NCI-H524 (cell line): ENCODE measurements at places on chromosomes 5 and 9.
A peak's percentile ranks its signal among the peaks of the same experiment; 100 is the strongest.

DNA sequence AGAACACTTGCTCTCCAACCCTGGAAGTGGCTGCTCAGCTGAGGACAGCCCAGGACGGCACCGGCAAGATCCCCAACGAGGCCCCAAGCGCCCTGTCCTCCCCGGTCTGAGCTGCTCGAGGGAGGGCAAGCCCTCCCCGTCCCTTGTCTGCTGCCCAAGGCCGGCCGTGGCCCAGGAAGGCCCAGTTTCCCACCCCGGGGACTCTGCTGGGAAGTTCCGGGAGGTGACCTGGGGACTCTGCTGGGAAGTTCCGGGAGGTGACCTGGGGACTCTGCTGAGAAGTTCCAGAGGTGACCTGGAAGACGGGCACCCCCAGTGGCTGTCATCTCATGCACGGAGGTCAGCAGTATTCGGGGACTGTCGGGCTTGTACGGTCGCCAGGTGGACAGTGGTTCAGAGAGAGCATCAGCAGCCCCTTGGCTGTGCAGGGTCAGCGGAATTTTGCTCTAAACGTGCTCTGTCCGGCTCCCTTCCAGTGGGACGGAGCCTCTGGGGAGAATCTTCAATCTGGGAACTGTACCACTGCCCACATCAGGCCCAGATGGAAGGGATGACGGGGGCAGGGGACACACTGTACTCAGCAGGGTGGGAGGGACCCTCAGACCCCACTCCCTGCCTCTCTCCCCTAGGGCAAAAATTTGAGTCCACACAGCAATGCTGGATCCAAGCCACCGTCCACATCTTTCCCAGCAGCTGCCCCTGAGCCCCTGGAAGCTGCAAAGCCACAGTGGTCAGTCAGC lies 7.2 kb downstream of the NACC2 start:
- no peak for DNase-seq

- DNase-seq, result no peak
Observed at GRCh38 chr5:135308245-135308644, 90.8 kb downstream of the MACROH2A1 start.

GRCh38 chr9:96587338-96588315 lies 32.0 kb downstream of the CDC14B start:
- no peak for DNase-seq

DNA sequence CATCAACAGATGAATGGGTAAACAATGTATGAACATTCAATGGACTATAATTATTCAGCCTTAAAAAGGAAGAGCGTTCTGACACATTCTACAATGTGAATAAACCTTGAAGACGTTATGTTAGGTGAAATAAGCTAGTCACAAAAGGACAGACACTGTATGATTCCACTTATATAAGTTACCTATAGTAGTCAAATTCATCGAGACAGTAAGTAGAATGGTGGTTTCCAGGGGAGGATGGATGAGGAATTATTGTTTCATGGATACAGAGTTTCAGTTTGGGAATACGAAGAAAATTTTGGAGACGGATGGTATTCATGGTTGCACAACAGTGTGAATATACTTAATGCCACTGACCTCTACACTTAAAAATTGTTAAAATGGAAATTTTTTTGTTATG lies 216.4 kb downstream of the CACNA1B start:
- DNase-seq, result no peak

GRCh38 chr9:2234371-2234893 lies 219.3 kb downstream of the SMARCA2 start:
- DNase-seq, result peak; percentile 98

DNA sequence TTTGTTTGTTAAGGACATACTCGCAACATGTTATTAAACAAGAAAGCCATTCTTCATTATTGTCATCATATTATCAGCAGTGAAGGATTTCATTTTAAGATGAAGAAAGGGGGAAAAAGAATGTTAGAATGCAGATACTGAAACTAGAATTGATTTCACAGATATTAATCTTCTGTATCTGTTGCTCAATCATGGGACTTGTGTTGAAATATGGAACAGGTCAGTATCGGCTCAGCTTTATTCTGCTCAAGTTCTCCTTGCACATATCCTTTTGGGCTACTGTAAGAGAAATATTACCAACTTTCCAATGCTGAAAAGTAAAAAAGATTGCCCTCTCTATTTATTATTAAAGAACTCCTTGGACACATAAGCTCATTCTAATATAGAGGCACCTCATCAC lies 13.8 kb upstream of the ANXA1 start:
- DNase-seq, result no peak

DNA sequence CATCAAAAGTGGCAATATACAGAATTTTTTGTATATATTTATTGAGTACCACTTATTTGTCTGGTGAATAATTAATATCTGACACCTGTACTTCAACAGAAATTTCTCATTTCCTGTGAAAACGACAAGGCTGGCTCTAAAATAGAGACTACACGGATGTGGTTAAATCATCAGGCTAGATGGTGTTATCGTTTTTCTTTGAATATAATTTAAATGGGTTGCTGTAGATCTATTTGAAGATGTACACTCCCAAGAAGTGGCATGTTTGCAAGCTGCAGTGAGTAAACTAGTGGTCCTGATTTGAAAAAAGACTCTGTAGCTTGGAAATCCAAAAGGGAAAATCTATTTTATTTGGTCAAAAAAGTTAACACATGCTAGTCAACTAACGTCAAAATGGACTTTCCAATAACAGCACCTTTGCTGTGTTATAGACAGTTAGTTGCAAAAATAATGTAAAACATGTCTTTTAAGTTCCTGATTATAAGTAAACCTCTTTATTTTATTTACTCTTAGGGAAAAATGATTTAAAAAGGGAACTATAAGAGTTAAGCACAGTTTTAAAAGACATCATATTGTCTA lies 13.8 kb downstream of the ST8SIA4 start:
- no peak for DNase-seq

- DNase-seq, result no peak
Observed at GRCh38 chr9:97809666-97810344, 43.2 kb upstream of the FOXE1 start.

DNA sequence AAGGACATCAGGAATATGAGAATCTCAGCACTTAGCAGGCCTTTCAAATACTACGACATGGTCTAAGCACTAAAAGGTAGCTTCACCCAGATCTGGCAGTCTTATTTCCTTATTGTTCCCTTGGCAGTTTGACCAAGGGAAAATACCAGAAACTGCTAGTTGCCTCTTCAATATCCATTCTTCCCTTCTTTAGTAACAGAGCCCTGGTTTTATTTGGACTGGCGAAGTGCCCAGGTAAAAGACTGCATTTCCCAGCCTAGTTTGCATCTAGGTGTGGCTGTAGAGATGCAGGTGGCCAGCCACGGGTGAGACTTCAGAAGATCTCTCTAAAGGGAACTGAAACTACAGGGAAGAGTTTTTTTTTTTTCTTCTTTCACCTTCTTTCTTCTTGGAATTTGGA lies 21.6 kb downstream of the DMRT2 start:
- no peak for DNase-seq

GRCh38 chr5:464843-465590 lies 22.0 kb downstream of the EXOC3 start:
- no peak for DNase-seq

GRCh38 chr9:77038281-77039036 lies 19.0 kb downstream of the FOXB2 start:
- DNase-seq, result no peak

DNA sequence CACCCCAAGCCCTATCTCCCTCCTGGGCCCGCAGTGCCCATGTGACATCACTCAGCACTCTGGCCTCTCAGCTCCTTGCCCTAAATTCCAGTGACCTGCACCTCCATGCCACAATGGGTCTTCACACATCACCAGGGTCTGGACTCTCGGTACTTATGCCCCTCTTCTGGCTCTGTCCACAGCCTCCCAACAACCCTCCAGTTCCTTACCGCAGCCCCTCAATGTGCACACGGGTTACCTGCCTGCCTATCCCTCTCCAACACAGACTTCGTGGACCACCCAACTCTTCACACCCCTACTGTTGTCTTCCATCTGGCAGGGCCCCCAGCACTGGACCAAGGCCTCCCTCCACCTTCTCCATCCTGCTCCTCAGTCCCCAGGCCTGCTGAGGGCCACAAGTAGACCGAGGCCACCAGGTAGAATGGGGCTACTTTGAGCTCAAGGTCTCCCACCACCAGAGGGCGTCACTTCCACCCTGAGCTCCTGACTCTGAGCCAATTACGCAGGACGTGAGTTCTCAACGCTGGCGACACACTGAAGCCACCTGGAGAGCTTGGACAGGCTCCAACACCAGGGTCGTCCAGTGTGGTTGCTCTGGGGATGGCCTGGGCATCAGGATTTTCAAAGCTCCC lies 172.1 kb downstream of the GABBR2 start:
- DNase-seq, result no peak

GRCh38 chr5:81409896-81410295 lies 16.0 kb upstream of the ACOT12 start:
- DNase-seq, result no peak

DNA sequence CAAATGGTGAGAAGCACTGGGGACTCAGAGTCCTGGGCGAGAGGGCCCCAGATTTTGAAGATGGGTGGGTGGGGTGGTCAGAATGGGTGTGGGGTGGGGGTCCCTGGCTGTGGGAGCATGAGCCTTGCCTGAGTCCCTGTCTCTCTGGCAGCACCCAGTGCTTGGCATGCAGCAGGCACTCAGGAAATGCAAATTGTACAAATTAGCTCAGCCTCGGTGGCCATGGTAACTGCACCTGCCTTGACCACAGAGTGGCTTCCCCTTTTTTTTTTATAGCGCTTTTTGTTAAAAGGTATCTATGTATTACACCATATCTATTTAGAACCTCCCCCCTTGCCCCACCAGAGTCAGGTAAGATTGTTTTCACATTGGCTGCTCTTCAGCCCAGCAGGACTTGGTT lies 19.2 kb upstream of the PITX1 start:
- no peak for DNase-seq

- no peak for DNase-seq
Observed at GRCh38 chr5:150653145-150653761, 7.8 kb upstream of the MYOZ3 start.

DNA sequence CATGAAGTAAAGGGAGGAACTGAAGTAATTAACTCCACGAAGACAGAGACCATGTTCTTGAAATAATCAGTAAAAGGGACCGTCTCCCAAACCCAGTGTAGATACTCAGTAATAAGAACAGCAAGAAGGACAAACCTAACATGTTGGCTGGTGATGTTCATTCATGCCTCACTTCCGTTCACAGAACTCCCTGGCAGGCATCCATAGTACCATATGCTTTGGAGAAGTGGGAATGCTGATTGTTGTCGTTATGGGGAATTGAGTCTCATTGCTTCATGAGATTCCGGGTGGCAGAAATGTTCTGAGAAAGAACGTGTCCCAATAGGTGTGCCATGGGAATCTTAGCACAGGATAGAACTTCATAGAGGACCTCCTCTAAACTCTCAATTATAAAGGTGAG lies 452.3 kb downstream of the ZSWIM6 start:
- no peak for DNase-seq

DNA sequence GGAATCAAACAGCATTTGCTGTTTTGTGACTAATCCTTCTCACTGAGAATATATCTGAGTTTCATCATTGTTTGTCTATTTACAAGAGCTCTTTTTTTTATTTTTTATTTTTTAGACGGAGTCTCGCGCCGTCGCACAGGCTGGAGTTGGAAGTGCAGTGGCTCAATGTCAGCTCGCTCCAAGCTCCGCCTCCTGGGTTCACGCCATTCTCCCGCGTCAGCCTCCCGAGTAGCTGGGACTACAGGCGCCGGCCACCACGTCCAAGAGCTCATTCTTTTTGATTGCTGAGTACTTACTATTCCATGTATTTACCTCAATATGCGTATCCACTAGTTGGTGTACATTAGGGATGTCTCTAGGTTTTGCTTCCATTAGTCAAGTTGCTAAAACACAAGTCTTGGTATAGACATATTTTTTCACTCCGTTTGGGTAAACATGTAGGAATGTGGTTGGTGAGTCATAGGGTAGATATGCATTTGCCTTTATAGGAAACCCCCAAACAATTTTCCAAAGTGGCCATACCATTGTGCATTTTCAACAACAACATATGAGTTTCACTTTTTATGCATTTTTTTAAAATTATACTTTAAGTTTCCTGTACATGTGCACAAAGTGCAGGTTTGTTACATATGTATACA lies 1005.0 kb upstream of the CDH10 start:
- DNase-seq, result no peak

- DNase-seq, result no peak
Observed at GRCh38 chr9:117250610-117251215, 164.1 kb downstream of the ASTN2 start.

GRCh38 chr9:125446561-125447094 lies 185.0 kb downstream of the GAPVD1 start:
- DNase-seq, result no peak

GRCh38 chr9:105901514-105902109 lies 207.3 kb downstream of the TMEM38B start:
- peak; percentile 82 for DNase-seq

DNA sequence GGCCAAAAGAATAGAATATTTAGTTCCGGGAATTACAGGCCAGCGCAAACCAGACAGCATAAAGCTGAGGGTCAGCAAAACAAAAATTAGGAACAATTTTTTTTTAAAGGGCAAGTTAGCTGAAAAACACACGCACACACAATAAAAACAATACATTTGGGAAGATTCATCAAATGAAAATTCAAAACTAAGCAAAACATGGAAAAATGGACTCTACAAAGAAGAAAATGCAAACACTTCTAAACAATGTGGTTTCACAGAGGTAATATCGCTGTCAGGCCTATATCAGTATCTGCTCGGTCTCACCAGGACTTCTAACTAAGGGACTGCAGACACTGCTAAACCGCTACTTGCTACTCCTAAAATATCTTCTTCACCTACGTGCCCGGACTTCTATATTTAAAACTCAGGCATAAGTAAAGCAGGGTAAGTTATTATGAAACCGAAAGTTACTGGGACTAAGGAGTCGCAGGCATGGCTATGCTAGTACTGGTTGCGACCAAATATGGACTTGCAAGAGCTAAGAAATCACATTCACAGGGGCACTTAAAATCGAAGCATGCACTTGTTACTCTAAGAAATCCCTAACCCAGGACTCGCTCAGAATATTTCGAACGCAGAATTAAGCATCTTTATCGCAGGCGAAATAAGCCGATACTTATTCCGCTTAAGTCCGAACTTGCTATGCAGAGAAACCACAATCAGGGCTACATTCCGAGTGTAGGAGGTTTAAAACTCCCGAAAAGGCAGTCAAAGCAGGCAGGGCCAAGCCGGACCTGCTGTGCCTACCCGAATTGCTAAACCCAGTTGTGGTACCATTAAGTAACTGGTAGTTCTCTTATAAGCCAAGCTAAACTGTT lies 2.3 kb downstream of the ANXA2R start:
- no peak for DNase-seq

DNA sequence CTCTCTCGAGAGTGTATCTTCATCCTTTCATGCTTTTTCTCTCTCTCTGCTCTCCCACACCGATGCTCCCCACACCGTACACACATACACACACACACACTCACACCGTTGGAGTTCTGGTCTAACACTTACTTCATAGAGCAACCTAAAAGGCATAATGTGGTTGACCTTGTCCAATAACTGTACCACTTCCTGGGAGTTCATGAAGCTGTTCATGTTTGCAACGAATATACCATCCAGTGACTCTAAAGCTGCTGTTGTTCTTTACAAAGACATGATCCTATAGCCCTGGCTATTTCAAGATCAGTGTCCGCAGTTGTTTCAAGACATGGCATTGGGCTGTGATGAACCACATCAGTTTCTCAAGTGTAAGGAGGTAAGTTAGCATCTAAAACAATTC lies 10.0 kb downstream of the MEF2C start:
- DNase-seq, result no peak
